ENCODE measurements at places on chromosomes 6 and 20. TPM values are rescaled to one million over a fixed set of nuclear protein-coding genes. Genes with fewer than 3 reads are reported as not detected.

Gene GSS
- total RNA-seq, result 66.7 TPM

Gene GJA10
- not detected for total RNA-seq

Gene CYP21A2
- 0.26 TPM for total RNA-seq

Gene MCM3
- total RNA-seq, result 24.3 TPM

Gene THEMIS
- not detected for total RNA-seq

Gene GABRR1
- not detected for total RNA-seq

Gene CLPSL1
- total RNA-seq, result not detected

Gene NOX3
- not detected for total RNA-seq

Gene ESR1
- total RNA-seq, result 1.8 TPM

Gene ASCC3
- 113 TPM for total RNA-seq

Gene NOTCH4
- total RNA-seq, result 0.65 TPM
